ENCODE measurements at places on chromosomes 2 and 18. TPM values are rescaled to one million over a fixed set of nuclear protein-coding genes. Genes with fewer than 3 reads are reported as not detected.
A peak's percentile ranks its signal among the peaks of the same experiment; 100 is the strongest.

DNA sequence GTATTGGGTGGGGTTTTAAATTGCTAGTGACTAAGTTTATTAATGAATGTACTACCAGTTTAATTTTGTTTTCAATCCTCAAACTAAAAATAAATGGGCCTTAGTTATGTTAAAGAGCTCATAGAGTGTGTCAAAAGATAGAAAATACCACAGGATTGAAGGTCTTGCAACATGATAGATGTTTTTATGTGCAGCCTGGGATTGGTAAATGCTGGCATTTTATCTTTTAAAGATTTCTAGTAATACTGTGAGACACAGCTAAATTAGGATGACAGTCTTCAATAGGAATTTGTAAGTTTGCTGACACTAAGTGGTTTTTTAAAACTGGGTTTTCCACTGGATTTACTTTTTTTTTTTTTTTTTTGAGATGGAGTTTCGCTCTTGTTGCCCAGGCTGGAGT is 122.3 kb downstream of the HAUS1 start:
- DNase-seq, result no peak
- H3K36me3 ChIP-seq, result no peaks in the 10 kb centered on the region
- peaks cover 12% of the 10 kb centered on the region for H3K4me1 ChIP-seq
- H3K4me3 ChIP-seq, result no peak overlapping the region
- H3K27ac ChIP-seq, result no peak overlapping the region

DNA sequence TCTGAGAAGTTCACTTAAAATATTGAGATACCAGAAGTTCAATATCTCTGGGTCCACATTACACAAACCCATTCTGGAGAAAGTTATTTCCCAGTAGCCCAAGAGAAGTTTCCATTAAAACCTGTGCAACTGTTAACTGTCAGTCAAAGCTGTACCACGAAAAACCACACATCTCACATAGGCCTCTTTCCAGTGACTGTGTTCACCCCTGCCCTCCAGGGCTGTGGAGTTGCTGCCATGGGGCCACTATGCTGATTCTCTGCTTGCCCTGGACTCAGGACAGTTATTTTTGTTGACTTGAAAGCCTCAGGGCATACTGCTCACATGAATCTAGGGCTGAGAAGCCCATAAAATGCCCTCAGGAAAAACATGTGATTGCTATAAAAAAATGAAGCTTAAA is 153.8 kb downstream of the PIEZO2 start:
- H3K4me1 ChIP-seq, result no peaks in the 10 kb centered on the region
- peak; percentile 12 for DNase-seq
- H3K36me3 ChIP-seq, result no peaks in the 10 kb centered on the region
- no peak overlapping the region for H3K27ac ChIP-seq

- H3K36me3 ChIP-seq, result no peaks in the 10 kb centered on the region
- no peaks in the 10 kb centered on the region for H3K27me3 ChIP-seq
- H3K4me3 ChIP-seq, result no peak overlapping the region
- H3K4me1 ChIP-seq, result no peaks in the 10 kb centered on the region
- DNase-seq, result no peak
- H3K27ac ChIP-seq, result no peak overlapping the region
These were observed 266.1 kb downstream of the ZNF385B start for GRCh38 chr2:179595284-179595683.

GRCh38 chr2:39728941-39729351 is 50.1 kb downstream of the THUMPD2 start:
- H3K27ac ChIP-seq, result no peak overlapping the region
- H3K36me3 ChIP-seq, result no peaks in the 10 kb centered on the region

DNA sequence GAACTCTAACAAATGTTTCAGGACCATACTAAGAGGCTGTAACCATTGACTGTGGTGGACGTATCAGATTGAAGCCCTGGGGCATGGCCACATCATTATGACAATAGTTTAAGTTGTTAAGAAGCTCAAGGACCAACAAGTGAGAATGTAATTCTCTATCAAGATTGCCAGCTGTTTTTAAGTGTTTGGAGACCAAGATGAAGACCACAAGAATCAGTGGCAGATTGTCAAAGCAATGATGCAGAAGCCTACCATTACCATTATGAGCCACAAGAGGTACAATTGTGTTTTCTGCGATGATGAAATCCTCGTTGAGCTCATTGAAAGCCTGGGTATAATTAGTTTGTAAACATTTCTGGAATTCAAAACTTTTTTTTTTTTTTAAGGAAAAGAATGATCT is 261.1 kb upstream of the ZEB2 start:
- H3K27me3 ChIP-seq, result no peaks in the 10 kb centered on the region
- H3K27ac ChIP-seq, result no peak overlapping the region
- H3K4me3 ChIP-seq, result no peak overlapping the region
- no peaks in the 10 kb centered on the region for H3K36me3 ChIP-seq

The KCNG2 gene
- not detected for total RNA-seq

The CERS6 gene
- 46.6 TPM for total RNA-seq

DNA sequence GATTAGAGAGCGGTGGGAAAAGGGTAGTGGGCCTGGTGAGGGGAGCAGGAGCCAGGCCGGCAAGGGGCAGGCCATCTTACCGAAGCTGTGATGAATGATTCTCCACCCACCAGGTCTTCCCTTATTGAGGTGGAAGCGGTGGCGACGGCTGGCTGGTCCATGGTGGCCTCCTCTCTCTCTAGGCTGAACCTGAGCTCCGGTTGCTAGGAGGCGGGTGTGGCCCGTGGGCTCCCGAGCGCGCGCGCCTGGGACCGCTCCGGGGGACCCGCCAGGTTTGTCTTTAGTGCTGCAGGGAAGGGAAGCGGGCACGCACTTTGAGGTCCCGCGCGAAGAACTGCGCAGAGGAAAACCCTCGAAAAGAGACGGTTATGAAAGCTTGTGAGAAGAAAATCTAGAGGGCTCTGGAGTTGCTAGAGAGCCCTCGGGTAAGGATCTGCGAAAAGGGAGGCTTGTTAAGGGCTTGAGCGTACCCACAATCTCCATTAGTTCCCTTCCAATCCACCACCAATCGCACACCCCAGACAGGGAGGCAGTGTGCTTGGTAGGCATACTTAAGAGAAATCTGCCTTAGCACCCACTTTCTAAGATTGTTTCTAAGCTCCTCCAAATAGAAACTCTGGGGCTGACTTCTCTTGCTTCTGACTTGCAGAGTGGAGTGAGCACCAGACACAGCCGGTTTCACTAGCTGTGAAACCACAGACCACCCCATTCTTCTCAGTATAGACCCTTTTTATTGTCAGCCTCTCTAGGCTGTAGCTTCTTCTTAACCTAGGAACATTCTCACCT is at the start of gene STPG4:
Gene STPG4 (minus strand): TSS at position 218 of the 786 bp plus-strand sequence. CDS start 57 bp downstream, at position 161.
- H3K27me3 ChIP-seq, result no peaks in the 10 kb centered on the region
- DNase-seq, result no peak
- H3K4me1 ChIP-seq, result no peaks in the 10 kb centered on the region
- H3K36me3 ChIP-seq, result peaks cover 26% of the 10 kb centered on the region

GRCh38 chr18:48621240-48621639 is 82.4 kb downstream of the CTIF start:
- H3K27ac ChIP-seq, result peak overlapping the region; percentile 82

DNA sequence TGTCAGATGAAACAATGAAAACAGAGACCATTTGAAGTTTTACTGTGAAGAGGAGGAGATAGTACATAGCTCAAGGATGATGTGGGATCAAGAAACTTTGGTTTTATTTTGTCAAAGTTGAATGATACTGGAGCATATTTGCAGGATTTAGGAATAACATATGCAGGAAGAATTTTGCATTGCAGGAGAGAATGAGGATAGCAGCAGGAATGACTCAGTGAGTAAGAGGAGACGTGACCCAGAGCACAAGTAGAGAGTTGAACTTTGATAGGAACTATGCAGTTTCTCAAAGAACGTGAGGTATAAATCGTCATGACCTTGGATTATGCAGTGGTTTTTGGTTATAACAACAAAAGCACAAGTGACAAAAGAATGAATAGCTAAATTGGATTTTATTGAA is 47.7 kb downstream of the MAPRE2 start:
- no peak overlapping the region for H3K4me3 ChIP-seq
- H3K27ac ChIP-seq, result no peak overlapping the region
- DNase-seq, result no peak
- H3K4me1 ChIP-seq, result peaks cover 18% of the 10 kb centered on the region

- no peak for DNase-seq
- peaks cover 21% of the 10 kb centered on the region for H3K27me3 ChIP-seq
- no peaks in the 10 kb centered on the region for H3K36me3 ChIP-seq
- peaks cover 30% of the 10 kb centered on the region for H3K4me1 ChIP-seq
- H3K27ac ChIP-seq, result peak within 1 kb of the TSS; percentile 83
These were observed at the start of gene EFHD1 for GRCh38 chr2:232633413-232634205. TSS of gene EFHD1 (plus strand) at chr2:232633604. CDS start at chr2:232633705, 101 bp downstream.

The CAPN14 gene
- not detected for total RNA-seq

The SP9 gene
- total RNA-seq, result not detected

The LCT gene
- total RNA-seq, result not detected

DNA sequence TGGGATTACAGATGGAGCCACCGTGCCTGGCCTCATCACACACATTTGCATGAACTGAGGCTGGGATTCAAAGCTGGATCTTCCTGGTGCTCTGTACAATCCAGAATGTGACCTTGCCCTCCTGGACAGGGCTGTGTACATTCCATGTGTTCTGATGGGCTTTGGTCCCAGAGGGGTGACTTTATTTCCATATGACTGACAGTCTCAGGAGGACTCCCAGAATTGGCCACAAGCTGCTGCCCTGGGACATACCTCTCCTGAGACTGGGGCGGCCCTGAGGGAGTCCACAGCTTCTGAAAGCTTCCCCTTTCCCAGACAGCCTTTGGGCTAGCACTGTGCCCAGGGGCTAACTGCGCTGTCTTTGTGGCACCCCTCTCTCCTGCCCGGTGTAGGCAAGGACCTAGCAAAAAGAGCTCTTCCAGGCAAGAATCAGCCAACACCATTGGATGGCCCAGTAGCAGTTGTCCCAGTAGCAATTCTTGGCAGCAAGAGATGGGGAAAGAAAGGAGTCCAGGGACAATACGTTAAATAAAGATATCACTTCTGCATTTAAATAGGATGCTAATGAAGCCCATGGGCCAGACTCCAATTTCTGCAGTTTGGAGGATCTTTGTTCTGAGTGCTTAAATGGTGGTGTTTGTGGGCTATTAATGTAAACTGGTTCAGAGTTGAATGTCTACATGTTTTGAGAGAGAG is 26.4 kb upstream of the ZNF532 start:
- H3K4me1 ChIP-seq, result no peaks in the 10 kb centered on the region
- no peaks in the 10 kb centered on the region for H3K36me3 ChIP-seq
- no peaks in the 10 kb centered on the region for H3K27me3 ChIP-seq
- DNase-seq, result no peak
- H3K27ac ChIP-seq, result no peak overlapping the region

- no peak overlapping the region for H3K4me3 ChIP-seq
These were observed 4.9 kb upstream of the STK11IP start for GRCh38 chr2:219592736-219593135.

GRCh38 chr2:100235098-100235497 is 87.2 kb downstream of the LONRF2 start:
- H3K27ac ChIP-seq, result no peak overlapping the region
- DNase-seq, result no peak
- no peaks in the 10 kb centered on the region for H3K27me3 ChIP-seq

GRCh38 chr2:30193104-30193681 is 38.1 kb upstream of the LBH start:
- no peak overlapping the region for H3K27ac ChIP-seq
- H3K27me3 ChIP-seq, result no peaks in the 10 kb centered on the region
- H3K4me1 ChIP-seq, result no peaks in the 10 kb centered on the region

The PSMA8 gene
- not detected for total RNA-seq

GRCh38 chr2:112995346-112995920 is 9.8 kb upstream of the IL36A start:
- no peaks in the 10 kb centered on the region for H3K4me1 ChIP-seq
- H3K36me3 ChIP-seq, result no peaks in the 10 kb centered on the region
- H3K27me3 ChIP-seq, result no peaks in the 10 kb centered on the region
- no peak for DNase-seq
- H3K27ac ChIP-seq, result no peak overlapping the region
- H3K4me3 ChIP-seq, result no peak overlapping the region

DNA sequence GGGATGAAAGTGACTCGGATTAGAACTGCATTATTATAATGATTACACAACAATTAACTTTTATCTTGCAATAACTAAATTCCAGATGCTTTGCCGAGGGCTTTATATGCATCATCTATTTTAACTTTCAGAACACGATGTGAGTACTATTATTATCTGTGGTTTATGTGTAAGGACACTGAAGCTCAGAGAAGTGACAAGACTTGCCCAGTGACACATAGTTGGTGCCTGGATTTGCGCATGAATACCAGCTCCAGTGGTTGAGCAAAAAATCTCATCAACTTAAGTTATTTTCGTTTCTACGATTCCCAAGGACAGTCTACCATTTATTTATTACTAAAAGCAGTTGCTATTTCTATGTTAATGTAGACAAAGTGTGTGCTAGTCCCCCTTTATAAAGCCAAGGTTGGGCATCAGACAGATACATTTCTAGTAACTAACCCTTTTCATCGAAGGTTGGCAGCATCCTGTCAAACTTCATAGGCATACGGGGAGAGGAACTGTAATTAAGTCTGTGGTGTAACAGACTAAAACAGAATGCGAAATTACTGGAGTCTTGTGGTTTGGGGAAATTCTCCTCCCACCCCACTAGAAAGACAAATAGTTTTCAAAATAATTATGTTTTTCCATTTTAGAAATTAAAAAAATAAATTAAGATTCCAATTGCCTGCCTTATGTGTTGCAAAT is 73.2 kb upstream of the BOD1L2 start:
- H3K27me3 ChIP-seq, result no peaks in the 10 kb centered on the region
- no peak for DNase-seq
- no peaks in the 10 kb centered on the region for H3K36me3 ChIP-seq
- no peak overlapping the region for H3K4me3 ChIP-seq
- H3K4me1 ChIP-seq, result no peaks in the 10 kb centered on the region
- no peak overlapping the region for H3K27ac ChIP-seq

GRCh38 chr2:104408266-104408665 is 445.6 kb upstream of the POU3F3 start:
- H3K36me3 ChIP-seq, result no peaks in the 10 kb centered on the region
- no peak for DNase-seq

The CDH19 gene
- 36.0 TPM for total RNA-seq

DNA sequence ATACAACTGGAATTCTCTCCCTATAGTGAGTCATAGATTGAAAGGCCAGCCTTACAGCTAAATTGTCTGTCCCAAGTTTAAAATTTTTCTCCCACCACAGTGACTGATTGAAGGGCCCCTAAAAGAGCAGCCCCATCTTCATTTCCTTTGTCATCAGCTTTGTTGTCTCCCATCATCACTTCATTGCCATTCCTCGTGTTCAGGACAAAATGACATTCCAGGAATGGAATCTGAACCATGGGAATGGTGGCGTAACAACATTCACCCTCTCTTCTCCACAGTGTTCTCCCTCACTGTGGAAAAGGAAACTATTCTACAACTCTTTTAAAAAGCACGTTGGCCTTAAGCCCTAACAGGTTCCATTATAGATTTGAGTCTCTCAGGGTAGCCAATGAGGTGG is 52.1 kb downstream of the PSTPIP2 start:
- no peaks in the 10 kb centered on the region for H3K4me1 ChIP-seq
- H3K36me3 ChIP-seq, result no peaks in the 10 kb centered on the region
- no peak overlapping the region for H3K4me3 ChIP-seq
- no peak overlapping the region for H3K27ac ChIP-seq

The APOB gene
- 1.7 TPM for total RNA-seq

DNA sequence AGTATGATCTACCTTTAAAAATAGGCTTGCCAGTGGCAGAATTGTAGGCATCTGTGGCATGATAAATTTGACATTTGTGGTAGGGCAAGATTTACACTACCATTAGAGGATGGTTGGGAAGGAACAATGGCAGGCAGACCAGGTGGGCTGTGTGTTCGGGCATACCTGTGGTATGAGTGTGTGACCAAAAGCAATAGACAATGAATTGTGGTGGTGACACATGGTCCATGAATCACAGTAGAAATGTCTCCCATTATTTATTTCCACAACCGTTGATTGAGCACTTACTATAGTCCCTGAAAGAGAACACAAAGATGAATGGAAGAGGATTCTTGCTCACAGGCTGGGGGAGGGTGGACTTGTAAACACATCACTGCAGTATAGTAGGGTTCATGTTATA is 29.9 kb upstream of the RUFY4 start:
- H3K4me3 ChIP-seq, result no peak overlapping the region
- H3K36me3 ChIP-seq, result no peaks in the 10 kb centered on the region
- no peak for DNase-seq

Measured in esophagus muscularis mucosa (tissue), 4 donors.